Kasumi-1 (cell line): ENCODE measurements at places on chromosomes 2 and 18.

DNA sequence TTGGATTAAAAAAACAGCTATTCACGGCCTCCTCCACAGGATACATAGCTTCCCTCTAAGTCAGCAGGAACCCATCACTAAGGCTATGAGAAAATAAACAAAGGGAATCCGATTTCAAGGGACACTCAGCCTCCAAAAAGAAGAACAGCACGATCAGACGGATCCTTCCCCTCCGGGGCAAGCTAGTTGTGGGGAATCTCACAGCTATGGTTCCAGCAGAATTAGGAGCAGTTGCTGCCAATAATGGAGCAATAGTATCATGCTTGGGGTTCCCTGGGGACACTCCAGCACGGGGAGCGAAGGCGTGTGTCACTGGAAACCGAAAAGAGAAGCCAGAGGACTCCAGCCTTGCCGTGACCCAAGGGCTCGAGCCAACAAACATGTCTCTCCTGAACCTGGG is 163.1 kb downstream of the TTC32 start:
- DNase-seq, result no peak

- peak; percentile 91 for DNase-seq
Measured at GRCh38 chr2:69619725-69620124, 23.8 kb downstream of the AAK1 start.

DNA sequence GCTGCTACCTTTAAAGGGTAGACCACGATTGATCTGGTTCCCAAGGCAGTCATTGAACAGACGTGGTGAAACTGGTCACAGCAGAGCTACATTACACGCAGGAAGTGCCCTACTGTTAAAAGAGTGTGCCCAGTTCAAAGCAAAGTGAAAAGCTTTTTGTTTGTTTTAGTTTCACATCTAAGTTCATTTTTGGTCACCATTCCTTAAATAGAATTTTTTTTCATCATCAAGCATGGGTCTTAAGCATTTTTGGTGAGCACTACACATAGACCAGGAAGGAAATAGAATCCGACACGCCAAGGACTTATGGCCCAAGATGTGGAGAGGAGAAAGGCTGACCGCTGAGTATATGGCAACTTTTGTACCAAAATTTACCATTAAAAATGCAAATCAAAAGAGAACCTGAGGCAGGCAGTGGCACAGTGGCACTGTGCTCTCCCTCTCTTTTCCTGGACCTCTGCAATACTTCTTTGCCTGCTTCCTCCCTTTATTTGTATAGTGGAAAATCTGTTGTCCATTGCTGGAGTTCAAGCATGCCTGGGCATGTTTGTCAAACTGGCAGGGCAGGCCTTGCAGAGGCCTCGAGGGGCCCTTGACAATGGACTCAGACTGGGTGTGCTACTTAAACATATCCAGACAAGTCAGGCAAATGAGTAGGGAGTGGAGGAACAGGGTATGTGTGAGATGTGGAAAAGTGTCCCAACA is 42.6 kb upstream of the HNRNPA3 start:
- DNase-seq, result no peak

DNA sequence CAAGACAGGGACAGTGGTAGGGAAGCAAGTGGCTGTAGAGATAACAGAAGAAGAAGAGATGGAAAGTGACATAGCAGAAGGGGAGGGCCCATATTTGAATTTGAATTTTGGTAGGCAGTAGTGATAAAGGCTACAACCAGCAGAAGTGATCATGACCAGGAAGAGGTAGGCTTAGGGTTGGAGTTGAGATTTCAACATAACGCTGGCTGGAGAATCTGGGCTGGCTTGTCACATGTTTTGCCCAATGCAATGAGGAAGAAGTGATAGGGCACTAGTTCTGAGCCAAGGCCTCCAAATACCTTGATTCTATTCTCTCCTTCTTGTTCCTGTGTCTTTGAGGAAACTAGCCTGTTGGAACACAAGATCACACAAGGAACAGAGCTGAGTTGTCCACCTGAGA is 69.4 kb downstream of the SCG2 start:
- no peak for DNase-seq

DNA sequence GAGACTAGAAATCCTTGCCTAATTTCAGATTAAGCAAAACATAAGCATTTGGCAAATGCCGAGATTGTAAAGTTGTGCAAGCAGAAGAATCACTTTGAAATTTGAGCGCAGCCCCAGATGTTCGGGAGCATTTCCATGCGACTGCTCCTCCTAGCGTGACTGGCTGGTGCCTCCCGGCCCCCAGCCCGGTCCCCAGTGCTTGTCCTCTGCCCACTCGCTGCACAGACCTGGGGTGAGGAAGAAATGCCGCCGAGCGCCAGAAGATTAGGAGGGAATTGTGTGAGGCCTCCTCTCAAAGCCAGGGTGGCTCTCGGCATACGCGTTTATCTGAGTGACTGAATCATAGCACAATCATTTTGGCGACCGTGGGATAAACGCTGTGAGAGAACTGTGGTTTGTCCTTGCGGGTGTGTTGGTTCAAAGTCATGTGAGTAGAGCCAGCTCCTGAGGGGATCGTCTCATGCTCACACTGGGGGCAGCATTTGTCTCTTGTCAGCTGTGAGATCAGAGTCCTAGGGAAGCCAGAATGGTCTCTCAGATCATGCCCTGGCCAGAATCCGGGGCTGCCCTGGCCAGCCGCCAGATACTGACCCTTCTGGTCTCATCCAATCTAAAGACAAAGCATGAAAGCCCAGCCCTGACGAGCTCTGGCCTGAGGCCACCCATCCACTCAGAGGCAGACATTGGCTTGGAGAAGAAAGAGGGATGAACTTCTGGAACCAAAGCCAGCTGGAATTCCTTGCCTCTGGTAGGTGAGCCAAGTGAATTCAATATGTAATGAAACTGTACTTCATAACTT is 189.3 kb downstream of the SH3RF3 start:
- DNase-seq, result no peak

- DNase-seq, result no peak
Measured at GRCh38 chr2:136131961-136132824, 14.2 kb upstream of the CXCR4 start.

DNA sequence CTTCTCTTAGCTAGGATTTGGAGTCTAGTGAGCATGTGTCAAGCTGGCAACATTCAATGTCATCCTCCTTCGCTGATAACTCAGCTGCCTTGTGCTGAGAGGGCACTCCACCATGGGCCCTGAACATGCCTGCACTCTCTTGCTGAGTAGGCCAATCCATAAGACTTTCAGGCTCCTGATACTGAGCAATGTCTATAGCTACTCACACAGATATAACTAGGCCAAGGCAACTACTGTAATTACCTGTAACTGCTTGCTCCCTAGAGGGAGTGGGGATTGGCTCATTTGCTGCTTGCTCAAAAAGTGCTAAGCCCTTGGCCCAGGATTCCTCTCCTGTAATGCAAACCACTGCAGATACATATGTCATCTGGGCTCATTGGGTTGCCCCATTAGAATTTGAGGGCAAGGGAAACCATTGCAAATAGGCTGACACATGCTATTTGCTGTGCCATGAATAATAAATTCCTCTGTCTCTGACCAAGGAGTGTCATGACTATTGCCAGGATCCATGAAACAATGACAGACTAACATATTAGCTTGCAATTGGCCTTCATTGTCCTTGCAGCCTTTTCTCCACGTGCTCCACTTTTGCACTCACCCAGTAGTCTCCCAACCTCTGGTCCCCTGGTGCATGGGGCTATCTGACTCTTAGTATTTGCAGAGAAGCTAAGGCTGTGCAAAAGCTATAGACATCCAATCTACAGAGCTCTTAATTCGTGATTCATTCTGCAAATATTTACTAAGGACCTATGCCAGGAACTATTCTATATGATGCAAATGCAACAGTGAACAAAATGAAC is 36.9 kb upstream of the BMPR2 start:
- no peak for DNase-seq

DNA sequence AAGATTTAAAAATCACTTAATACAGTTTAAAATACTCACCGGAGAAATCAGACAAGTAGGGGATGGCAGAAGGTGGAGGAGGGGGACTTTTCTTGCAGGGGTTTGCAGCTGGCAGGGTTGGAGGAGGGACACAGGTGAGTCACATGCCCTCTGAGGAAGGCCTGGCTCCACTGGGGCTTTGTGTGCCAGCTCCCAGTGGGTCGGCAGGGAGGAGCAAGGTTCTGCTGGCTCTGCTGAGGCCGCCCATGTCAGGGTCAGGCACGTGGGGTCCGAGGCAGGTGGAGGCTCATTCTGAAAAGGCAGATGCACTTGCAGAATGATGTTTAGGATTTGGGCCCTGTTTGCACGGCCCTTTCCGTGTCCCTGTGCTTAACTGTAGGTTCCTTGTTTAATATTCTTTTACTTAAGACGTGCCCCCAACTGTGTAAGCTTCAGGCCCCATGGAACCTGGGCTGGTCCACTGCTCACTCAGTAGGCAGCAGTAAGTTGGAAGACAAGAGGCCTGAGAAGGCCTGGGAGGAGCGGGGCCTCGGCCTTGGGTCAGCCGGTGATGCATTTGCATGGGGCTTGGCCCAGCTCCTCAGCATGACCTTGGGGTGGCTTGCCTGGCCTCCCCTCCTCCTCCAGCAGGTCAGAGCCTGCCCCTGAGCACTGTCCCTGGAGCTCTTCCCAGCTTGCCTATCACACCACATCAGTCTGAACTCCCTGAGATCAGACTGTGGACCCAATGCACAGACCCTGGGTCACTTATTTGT is 141.0 kb downstream of the GLI2 start:
- DNase-seq, result no peak

DNA sequence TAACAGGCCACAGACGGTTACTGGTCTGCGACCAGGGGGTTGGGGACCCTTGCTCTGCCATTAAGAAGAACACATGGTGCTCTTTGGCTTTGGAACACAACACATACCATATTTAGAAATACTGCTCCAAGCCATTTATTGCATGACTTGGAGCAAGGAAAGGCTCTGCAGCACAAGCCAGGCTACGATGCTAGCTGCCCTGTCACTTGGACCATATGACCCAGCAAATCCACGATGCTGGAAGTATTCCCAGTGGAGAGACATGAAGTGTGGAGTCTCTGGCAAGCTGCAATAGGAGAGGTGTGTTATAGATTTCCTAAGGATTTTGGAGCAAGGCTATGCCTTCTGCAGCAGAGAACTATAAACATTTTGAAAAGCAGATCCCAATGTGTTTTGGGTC is 171.2 kb downstream of the HAUS1 start:
- no peak for DNase-seq

GRCh38 chr2:30164131-30164925 is 17.5 kb downstream of the YPEL5 start:
- DNase-seq, result no peak

DNA sequence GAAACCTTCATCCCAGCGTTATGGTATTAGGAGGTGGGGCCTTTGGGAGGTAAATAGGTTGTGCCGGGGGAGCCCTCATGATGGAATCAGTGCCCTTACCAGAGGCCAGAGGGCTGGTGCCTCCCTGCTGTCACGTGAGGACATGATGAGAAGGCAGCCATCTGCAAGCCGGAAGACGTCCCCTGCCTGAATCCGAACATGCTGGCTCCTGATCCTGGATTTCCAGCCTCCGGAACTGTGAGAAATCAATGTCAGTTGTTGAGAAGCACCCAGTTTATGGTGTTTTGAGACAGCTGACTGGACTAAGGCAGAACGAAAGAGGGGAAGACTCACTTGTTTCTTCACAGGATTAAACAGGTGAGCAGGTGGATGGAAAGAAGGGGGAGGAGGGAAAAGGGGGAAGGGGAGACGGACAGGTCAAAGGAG is 13.0 kb upstream of the KLF11 start:
- no peak for DNase-seq

GRCh38 chr2:192072261-192072660 is 122.5 kb downstream of the TMEFF2 start:
- DNase-seq, result no peak

GRCh38 chr2:22947741-22948140 is 437.2 kb upstream of the KLHL29 start:
- no peak for DNase-seq

DNA sequence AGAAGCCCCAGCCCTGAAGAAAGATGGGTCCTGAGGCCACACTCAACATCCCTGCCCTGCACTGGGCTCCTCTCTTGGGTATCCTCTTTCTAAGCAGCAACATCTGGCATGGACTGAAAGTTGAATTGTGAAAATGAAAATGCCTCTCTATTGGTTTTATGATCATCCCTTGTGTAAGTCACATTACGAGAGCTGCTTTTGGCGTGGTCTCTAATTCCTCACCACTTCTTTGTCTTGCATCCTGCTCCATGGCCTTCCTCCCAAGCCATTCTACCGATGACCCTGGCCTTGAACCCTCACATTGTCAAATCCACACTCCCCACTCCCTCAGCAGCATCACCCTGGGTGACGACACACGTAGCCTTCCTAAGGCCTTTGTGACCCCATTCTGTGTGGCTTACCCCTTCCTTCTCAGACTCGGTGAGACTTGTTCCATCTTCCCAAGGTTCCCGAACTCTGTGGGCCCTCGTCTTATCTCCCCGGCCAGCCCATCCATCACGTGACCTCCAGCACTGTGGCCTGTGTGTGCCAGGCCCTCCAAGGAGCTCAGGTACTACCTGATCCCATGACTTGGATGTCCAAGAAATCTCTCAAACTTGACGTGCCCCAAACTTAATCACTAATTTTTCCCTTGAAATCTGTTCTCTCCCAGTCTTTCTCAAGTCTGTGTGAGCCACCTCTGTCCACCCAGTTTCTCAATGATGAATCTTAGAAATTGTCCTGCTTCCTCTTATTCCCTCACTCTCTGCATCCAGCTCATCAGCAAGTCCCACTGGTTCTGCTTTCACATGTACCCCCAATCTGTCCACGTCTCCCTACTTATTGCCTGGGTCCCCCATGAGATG is 194.7 kb upstream of the HS6ST1 start:
- peak; percentile 42 for DNase-seq

GRCh38 chr2:34372967-34373366 is 773.9 kb upstream of the FAM98A start:
- DNase-seq, result no peak

GRCh38 chr2:140841141-140841540 is 1289.7 kb downstream of the LRP1B start:
- DNase-seq, result no peak

- DNase-seq, result no peak
Measured at GRCh38 chr2:236196366-236196765, 28.2 kb upstream of the GBX2 start.

GRCh38 chr2:163475815-163476214 is 260.0 kb downstream of the FIGN start:
- DNase-seq, result no peak

DNA sequence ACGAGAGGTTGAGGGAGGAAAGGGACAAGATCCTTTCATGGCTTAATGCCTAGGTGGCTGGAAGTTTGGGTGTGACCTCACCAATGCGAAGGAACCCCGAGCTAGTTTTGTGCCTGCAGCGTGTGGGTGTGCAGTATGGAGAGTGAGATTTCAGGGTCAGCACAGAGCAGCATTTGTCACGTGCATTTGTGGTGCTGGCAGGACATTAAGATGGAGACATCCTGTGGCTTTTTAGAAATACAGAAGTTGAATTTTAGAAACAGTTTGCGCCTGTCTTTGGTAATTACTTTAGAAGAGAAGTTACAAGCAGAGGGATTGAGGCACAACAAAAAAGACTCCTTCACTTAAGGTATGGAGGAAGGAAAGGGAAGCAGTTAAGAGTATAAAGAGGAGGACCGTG is 258.2 kb upstream of the THUMPD2 start:
- peak; percentile 74 for DNase-seq
